Hematopoietic multipotent progenitor cell (in vitro differentiated cells): ENCODE measurements at places on chromosomes 3 and 15.

- no peak for DNase-seq
Observed at GRCh38 chr3:27307566-27307965, 61.6 kb downstream of the NEK10 start.

DNA sequence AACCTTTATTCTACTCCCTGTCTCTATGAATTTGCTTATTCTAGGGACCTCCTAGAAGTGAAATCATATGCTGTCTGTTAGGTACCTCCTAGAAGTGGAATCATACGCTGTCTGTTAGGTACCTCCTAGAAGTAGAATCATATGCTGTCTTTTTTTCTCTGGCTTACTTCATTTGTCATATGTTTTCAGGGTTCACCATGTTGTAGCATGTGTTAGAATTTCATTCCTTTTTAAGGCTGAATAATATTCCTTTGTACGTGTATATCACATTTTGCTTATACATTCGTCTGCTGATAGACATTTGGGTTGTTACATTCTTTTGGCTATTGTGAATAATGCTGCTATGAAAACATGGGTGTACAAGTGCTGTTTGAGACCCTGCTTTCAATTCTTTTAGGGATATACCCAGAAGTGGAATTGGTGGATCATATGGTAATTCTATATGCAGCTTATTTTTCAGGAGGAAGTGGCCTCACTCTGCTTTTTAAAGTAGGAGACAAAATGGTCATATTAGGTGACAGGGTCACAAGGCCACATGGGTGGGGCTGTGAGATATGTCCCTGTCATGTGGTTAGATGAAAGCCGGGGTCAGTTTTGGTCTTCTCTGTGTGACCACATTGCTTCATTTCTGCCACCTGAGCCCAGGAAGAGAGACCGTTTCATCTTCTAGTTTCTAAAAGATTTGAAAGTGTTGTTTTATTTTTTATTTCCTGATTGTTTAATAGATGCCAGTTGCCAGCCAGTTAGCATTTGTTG lies 76.7 kb downstream of the FLNB start:
- DNase-seq = no peak

DNA sequence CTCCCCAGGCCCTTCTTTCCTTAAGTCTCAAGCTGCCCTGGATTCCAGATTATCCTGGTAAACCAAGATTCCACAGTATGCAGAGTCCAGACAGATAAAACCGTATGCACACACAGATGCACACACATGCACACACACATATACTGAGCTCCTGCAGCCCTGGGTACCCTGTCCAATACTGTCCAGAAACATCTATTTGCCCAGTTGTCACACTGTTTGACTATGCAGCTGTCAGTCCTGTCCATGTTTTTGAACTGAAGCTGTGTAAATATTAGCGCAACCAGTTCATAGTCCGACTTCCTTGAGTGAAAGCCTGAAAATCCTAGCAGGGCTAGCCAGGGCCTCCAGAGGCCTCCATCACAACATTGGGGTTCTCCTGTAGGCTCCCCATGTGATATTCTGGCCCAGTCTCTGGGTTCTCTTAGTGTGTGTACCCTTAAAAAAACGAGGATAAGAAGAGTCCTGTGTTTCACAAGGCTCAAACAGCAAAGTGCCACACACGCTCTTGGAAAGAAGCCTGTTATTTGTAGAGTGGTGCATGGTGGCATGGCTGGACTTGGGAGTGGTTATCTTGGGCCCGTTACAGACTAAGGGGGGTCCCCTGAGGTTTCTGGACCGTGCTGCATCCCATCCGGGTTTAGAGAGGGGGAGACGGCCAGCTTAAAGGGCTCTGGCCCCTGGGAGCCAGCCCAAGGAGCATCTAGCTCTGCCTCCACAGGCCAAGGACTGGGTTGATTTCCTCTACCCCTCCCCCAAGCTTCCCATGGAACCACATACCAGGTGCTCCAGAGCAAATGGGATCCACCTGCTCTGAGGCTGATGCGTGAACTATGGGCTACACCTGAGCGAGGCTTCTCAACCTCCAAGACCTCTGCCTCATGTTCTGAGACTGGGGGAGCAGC lies 108.3 kb downstream of the IQSEC1 start:
- no peak for DNase-seq

DNA sequence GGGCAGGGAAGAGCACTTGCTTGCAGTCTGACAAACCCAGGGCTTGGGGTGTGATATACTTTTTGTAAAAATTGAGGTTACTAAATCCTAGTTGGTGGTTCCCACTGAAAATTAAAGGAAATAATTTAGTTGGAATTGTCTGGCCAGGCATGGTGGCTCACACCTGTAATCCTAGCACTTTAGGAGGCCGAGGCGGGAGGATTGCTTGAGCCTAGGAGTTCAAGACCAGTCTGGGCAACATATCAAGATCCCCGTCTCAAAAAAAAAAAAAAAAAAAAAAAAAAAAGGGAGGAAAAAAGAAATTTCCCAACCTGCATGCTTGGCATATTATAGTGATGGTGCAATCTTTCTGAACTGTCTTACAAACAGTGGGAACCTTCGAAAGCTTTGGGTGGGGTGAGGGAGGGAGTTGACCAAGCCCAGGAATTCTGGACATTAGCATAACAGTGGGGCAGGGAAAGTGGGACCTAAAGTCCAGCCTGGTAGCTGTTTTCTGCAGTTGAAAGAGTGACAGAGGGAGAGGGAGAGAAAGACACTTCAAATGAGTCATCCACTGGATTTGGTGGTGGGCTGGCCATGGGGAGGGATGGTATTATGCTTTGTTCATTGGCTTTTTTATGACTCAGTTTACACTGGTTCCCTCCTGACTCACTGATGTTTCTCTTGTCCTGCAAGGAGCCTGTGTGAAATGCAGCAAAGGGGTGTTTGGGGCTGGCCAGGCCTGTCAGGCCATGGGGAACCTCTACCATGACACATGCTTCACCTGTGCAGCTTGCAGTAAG lies 41.1 kb downstream of the LIMD1 start:
- no peak for DNase-seq

GRCh38 chr15:94576889-94577533 lies 345.6 kb downstream of the MCTP2 start:
- no peak for DNase-seq

GRCh38 chr3:30873671-30874070 lies 20.8 kb downstream of the GADL1 start:
- no peak for DNase-seq

- DNase-seq = no peak
Observed at GRCh38 chr15:45449916-45450867, 71.8 kb upstream of the GATM start.

GRCh38 chr3:82636177-82636576 lies 874.7 kb upstream of the GBE1 start:
- no peak for DNase-seq

DNA sequence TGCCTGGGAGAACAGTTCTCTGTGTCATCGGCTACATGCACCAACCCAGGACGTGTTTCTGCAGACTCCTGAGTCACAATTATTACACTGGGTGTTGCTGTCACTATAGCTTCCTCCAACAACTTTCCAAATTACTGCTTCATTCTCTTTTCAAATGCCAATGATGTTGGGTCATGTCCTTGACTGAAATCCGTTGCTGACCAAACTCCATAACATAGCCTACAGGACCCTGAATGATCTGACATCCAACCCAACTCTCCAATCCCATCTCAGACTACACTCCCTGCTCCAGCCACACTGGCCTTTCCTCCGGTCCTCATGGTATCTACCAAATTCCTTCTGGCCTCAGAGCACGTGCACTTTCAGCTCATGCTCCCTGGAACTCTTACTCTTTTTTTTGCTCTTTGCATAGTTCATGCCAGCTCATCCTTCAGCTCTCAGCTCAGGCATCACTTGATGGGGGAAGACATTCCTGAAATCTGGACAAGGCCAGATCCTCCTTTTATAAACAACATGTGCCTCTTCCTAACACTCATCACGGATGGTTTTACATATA lies 108.8 kb upstream of the PTPRG start:
- DNase-seq = no peak

DNA sequence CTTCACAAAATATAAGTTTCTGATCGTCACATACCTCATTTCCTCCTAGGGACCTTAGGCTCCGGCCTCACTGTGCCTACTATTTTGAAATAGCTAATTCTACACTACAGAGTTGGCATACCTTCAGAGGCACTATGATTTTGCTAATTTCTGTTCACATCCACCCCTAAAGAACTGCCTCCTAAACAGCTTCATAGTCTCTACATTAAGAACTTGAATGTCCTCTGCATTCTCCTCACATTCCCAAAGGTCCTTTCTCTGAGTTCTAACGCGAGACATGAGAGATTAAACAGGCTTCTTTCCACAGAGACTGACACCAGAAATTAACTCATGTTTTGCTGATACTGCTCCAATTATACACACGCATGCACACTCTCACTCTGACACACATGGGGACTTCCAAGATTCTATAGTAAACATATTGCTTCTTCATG lies 75.5 kb downstream of the DLG1 start:
- DNase-seq = peak; percentile 10
